ENCODE measurements at places on chromosomes 16 and 17.

- DNase-seq = no peak
Measured at GRCh38 chr17:65085397-65085796, 28.9 kb upstream of the GNA13 start.

- DNase-seq = no peak
Measured at GRCh38 chr17:37218849-37219248, 156.9 kb upstream of the C17orf78 start.

- peak; percentile 81 for DNase-seq
Measured at GRCh38 chr16:74743668-74744299, 30.8 kb downstream of the FA2H start.

GRCh38 chr16:71358464-71358998, at the start of gene CALB2:
TSS of gene CALB2 (plus strand) at chr16:71358723. CDS start at chr16:71358793, 70 bp downstream.
- DNase-seq = peak; percentile 39

GRCh38 chr17:28873839-28874238, 19.0 kb downstream of the ERAL1 start:
- DNase-seq = no peak

- DNase-seq = peak; percentile 39
Measured at GRCh38 chr16:47018223-47018891, 44.9 kb upstream of the DNAJA2 start.

All from NCI-H1105 treated with DMSO at 0.1 percent for 48 hours (cell line).